ENCODE measurements at places on chromosomes 6 and 20.

DNA sequence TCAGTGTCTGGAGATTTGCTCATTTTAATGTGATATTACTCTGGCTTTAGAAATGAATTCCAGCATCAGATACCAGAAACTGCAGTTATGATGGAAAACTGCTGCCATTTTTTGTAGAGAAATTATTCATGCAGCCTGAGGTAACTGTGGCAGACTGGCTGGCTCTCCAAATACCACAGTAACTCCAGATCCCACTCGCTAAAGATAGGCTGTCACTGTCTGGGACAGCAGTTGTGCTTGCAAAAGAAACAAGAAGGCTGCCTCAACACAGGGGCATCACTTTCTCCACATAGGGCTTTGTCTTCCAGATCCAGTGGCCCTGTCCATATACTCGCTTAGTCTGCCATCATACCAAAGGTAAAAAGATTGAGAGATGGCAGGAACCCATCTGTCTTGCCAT is 52.7 kb downstream of the FAM184A start:
- DNase-seq, result no peak

GRCh38 chr6:150813319-150813992 is 52.0 kb upstream of the MTHFD1L start:
- no peak for DNase-seq

DNA sequence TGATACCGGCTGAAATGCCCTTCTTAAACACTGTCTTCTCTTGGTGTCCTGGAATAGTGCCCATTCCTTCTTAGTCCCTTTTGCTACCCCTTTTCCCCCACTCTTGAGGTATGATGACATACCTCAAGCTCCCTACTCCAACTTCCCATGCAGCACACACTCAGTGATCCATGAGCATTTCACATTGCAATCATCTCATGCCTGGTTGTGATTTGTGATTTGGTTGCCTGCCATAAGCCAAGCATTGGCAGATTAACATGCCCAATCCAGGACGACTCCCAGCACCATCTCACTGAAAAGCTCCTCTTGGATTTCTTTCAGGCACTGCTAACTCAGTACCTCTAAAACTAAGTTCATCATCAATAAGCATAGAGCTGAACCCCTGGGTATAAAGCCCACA is 14.7 kb upstream of the PTPRA start:
- DNase-seq, result no peak

DNA sequence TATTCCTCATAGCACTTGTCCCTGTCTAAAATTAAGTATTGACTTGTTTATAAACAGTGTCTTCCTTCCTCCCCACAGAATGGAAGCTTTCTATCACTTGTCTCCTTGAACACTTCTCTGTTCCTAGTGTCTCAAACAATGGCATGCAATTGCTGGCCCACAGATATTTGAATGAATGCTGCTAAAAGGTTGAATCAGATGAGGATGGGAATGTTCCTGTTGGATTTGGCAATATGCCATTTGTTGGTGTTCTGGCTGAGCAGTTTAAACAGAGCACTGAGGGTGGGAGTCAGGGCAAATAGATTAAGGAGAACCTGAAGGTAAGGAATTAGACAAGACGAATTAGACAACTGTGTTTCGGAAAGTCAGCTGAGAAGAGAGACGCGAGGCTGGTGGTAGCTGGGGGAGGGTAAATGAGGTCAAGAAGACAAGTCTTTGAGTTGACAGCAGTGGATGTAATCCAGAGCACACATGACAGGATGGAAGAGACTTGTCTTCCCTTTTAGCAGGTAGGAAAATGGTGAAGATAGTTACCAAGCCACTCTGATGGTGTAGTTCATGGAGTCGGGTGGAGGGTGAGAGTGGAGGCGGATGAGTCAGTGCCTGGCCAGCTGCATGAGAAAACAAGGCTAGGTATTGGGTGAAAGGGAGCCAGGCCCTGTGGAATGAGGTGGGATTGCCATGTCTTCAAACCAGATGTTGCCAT is 58.3 kb upstream of the GNRH2 start:
- no peak for DNase-seq

- peak; percentile 97 for DNase-seq
Observed at GRCh38 chr20:25237610-25238318, 10.1 kb upstream of the PYGB start.

GRCh38 chr6:157443066-157443800 is 62.2 kb downstream of the ZDHHC14 start:
- DNase-seq, result no peak

DNA sequence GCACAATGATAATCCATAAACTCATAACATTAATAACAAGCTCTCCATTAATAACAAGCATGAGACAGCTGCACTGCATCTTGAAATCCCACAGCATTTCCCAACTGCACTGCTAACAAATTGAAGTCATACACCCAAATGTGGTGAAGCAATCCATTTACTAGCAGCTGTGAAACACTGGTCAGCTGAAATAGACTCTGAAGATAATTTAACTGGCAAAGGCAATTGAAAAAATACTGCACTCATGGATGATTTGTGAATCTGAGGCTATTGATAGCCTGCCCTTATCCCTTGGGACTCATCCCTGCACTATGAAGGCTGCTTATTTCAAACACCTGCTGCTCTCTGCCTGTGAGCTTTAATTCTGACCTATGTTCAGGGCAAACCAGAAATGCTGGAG is 49.1 kb upstream of the PLCB1 start:
- DNase-seq, result no peak

- DNase-seq, result no peak
Observed at GRCh38 chr20:34040300-34040995, 46.7 kb downstream of the RALY start.

- no peak for DNase-seq
Observed at GRCh38 chr20:50488236-50488806, 21.9 kb upstream of the PTPN1 start.

DNA sequence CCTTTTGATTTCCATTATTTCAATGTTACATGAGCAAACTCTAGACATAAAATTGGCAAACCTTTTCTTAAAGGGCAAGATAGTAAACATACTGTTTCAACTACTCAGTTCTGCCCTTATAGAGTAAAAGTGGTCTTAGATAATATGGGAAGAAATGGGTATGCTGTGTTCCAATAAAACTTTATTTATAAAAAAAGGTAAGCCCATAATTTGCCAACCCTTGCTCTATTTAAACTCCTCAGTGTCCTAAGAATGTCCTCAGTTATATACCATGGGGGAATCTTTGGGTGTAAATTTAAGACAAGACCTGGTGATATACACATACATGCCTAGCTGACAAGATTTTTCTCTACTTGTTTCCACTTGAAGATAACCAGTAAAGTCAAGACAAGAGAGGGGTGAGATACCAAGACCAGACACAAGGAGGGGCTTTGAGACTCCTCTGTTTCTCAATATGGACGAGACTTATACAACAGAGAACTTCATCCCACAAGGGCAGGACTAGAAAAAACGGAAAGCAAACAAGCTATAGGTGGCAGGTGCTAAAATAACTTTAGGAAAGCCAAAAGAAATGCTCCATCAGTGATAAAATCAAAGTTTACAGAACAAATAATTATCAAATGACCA is 10.5 kb downstream of the SNX3 start:
- DNase-seq, result no peak

- no peak for DNase-seq
Observed at GRCh38 chr20:38680500-38681306, 43.6 kb upstream of the SLC32A1 start.

GRCh38 chr6:56741472-56741871 is 98.8 kb upstream of the DST start:
- no peak for DNase-seq

GRCh38 chr6:139296927-139297326 is 5.1 kb upstream of the TXLNB start:
- DNase-seq, result no peak

DNA sequence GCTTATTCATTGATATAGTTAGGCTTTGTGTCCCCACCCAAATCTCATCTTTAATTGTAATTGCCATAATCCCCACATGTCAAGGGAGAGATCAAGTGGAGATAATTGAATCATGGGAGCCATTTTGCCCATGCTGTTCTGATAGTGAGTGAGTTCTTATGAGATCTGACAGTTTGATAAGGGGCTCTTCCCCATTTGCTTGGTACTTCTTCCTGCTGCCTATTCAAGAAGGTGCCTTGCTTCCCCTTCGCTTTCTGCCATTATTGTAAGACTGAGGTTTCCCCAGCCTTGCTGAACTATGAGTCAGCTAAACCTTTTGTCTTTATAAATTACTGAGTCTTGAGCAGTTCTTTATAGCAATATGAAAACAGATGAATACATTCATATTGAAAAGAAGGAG is 45.6 kb downstream of the CENPW start:
- no peak for DNase-seq

GRCh38 chr6:167491438-167492099 is 166.7 kb downstream of the TTLL2 start:
- no peak for DNase-seq

DNA sequence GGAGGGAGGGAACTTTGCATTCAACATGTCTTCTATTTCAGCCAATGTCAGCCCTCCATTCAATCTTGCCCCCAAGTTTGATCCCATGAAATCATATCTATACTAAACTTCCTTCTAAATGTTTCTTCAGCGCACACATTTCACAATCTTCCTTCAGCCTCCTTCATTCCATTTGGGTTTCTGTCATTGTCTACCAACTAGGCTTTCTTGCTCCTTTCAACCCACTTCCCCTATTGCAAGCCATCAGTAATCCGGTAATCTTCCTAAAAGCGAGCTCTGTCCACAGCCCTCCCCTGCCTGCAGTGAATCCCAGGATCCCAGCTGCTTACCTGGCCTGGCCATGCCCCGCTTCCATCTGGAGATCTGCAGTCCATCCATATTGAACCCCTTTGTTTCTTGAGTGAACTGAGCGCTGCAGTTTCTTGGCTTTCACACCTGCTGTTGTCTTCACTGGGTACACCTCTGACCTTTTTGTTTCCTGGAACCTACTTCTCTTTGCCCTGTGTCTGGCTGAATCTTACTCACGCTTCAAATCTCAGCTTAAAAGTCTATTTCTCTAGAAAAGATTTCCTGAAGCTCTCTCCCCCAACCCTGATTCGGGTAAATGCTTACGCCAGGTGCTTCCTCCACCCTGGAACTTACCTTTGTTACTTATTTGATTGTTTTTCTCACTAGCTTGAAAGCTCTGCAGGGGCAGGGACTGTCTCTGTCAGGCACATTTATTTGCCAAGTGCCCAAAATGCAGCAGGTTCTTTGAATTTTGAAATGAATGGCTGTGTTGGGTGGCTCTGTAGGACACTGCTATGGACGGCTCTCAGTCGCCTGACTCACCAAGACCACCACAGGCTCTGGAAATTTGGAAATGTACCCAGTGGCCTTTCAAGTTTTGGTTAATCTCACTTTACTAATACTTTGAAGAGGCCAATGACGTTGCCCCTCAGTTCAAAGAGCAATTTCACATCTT is 50.3 kb downstream of the ADTRP start:
- no peak for DNase-seq

- no peak for DNase-seq
Observed at GRCh38 chr6:107618672-107619071, 128.8 kb downstream of the SOBP start.
